Lung (tissue), 17 donors: ENCODE measurements at places on chromosomes 16 and 17.

DNA sequence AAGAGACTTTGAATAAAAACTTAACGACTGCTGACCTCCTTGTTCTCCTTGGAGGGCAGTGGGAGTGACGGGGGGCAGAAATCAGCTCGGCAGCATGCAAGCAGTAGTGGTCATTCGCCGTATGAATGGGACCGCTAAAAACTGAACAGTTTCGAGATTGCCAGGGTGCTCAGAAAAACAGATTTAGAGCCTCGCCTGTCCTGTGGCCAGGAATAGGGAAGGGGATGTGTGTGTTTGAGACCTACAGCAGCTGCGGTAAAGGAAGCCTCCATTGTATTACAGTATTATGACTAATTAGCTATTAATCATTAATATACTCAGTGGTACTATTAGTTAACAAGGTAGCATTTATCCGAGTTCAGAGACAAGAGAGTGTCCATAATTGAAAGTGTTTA is 670 bp upstream of the ZNF652 start:
- DNase-seq = no peak

- DNase-seq = no peak
Measured at GRCh38 chr16:72788269-72788809, 259.6 kb downstream of the ZFHX3 start.

GRCh38 chr17:38429476-38430100 is 1.3 kb downstream of the ARHGAP23 start:
- no peak for DNase-seq

DNA sequence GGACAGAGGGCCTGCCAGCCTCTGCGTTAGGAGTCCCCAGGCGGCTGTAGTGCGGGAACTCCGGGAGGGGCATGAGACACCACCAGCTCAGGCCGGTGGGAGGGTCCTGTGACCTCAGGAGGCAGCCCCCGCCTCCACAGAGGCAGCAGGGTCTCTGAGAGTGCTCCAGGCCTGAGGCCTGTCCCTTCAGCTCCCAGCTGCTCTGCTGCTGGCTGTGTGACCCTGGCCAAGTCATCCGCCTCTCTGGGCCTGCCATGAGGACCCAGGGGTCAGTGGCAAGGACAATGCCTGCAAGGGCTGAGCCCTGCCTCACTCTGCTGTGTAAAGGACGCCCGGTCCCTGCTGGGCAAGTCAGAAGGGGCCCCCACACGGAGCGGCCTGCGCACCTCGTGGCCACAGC is 27.1 kb upstream of the ZFPM1 start:
- no peak for DNase-seq

DNA sequence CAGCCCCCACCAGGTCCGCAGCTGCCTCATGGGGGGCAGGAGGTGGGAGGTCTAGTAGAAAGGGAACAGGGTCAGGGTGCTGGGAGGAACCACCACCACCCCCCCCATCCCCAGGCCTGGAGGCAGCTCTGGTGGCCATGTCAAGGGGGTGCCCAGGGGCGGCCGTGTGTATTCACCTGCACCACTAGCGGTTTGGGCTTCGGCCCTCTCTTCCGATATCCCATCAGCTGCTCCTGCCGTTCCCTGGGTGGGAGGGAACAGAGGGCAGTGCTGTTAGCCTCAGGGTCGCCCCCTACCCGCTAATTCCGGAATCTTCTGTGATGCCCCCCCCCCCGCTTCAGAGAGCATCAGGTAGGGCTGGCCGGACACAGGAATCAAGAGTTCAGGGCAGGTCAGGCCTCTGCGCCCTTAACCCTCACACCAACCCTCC is 3.8 kb downstream of the CBX4 start:
- no peak for DNase-seq

DNA sequence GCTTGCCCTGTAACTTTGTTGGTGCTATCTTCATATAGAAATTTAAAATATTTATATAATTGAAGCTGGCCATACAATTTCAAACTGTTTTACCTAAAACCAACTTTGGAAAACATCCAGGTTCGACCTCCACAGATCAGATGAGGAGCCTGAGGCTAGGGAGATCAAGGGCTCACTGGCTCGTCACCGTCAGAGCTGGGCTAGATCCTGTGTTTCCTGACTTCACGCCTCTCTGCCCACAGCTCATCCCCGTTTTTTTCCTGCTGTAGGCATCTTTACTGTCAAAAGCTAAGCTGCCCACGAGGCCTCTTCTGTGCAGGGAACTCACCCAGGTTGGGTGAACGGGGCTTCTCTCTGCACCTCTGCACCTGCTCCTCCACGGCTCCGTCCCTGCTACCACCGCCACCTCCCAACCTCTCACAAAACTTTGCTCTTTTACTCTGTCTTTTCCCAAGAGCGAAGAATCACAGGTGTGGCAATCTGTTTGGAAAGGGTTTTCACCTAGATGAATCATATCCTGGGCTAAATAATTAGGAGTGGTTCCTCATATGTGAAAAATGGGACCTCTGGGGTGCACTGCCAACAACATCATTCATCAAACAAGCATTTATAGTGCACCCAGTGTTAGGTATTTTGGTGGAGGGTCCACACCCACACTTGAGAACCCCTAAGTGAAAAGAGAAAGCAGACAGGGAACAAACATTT is 24.8 kb upstream of the KDM6B start:
- no peak for DNase-seq

GRCh38 chr17:81513372-81513752 is 763 bp upstream of the ACTG1 start:
- DNase-seq = peak; percentile 79

DNA sequence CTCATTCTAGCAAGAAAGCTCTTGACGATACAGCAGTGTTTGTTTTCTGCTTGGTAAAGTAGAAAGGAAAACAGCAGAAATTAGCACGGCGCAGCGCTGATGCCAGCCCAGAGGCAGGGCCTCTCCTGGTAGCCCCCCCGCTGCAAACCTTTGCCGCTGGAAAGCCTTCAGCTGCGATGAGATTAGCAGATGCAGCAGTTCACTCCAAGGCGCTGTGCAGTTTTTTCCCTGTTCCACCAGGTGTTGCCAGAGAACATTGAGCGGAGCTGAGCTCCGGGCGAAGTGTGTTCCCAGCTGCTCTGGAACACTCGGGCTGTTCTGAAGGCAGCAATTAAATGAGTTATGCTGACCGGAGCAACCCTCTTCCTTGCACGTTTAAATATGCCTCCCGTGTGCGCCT is 72.5 kb downstream of the RBFOX1 start:
- peak; percentile 37 for DNase-seq

DNA sequence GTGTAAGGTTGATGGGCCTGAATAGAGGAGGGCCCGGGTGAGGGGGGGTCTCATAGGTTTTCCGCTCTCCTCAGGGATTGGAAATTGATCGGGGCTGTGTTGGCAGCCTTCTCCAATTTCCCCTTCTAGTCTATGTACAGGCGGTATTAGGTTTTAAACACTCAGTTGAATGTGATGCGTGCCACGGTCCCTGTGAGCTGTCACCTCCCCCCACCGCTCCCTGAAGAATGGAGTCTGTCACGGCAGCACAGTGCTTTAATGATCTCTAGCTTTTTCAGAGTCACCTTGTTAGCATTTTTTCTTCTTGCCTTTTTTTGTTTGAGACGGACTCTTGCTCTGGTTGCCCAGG is 800 bp downstream of the COX4I1 start:
- DNase-seq = no peak

DNA sequence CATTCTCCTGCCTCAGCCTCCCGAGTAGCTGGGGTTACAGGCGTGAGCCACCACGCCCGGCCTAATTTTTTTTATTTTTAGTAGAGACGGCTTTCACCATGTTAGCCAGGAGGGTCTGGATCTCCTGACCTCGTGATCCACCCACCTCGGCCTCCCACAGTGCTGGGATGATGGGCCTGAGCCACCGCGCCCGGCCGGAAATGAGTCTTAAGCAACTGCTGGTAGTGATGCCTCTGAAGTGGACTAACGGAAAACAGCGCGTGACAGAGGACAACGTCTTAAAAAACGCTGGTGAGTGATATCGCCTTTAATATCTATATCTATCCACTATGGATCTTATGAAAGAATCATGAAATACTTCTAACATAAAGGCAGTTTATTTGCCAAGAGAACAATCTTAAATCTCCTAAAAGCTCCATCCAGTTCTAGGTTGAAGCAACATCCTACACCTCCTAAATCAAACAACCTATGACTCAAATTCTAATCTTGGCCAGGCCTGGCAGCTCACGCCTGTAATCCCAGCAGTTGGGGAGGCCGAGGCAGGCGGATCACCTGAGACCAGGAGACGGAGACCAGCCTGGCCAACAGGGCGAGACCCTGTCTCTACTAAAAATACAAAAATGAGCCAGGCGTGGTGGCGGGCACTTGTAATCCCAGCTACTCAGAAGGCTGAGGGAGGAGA is 69.8 kb downstream of the NXN start:
- DNase-seq = no peak

- no peak for DNase-seq
Measured at GRCh38 chr17:6168296-6168695, 98.1 kb downstream of the WSCD1 start.

GRCh38 chr17:39529455-39529854 is 68.2 kb downstream of the CDK12 start:
- no peak for DNase-seq

DNA sequence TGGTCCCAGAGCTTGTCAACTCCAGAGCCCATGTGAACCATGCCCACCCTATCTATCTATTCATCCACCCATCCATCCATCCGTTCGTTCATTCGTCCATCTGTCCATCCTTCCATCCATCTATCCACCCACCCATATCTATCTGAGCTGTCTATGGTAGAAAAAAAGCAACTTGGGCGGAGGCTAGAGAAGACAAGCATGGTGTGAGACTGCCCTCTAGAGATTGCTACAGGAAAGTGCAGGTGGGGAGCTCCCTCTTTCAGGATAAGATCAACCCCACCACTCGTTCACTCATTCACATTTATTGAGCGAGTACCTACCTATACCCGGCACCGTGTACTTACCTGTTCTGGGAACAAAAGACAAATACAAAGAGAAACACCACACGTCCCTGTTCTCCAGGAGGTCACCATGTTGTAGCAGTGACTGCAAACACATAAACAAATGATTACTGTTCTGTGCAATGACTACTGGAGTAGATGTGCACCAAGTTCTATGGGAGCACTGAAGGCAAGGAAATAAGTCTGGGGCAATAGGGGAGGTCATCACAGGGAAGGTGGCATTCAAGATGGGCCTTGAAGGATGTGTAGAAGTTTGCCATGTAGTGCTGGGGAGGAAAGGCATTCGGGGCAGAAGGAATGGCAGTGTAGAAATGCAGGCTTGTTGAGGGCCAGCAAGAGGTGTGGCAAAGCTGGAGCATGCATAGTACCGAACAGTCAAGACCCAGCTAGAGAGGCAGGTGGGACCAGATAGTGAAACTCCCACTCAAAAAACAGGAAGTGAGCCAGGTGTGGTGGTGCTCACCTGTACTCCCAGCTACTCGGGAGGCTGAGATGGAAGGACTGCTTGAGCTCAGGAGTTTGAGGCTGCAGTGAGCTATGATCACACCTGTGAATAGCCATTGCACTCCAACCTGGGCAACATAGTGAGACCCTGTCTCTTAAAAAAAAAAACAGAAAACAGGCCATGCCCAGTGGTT is 13.4 kb upstream of the ATP5MC1 start:
- DNase-seq = peak; percentile 51

GRCh38 chr17:43673516-43674323 is 12.0 kb upstream of the MEOX1 start:
- peak; percentile 77 for DNase-seq

- DNase-seq = peak; percentile 48
Measured at GRCh38 chr17:17186051-17186450, 20.1 kb downstream of the PLD6 start.

GRCh38 chr17:3009411-3009920 is 53.9 kb downstream of the OR1D5 start:
- DNase-seq = no peak

DNA sequence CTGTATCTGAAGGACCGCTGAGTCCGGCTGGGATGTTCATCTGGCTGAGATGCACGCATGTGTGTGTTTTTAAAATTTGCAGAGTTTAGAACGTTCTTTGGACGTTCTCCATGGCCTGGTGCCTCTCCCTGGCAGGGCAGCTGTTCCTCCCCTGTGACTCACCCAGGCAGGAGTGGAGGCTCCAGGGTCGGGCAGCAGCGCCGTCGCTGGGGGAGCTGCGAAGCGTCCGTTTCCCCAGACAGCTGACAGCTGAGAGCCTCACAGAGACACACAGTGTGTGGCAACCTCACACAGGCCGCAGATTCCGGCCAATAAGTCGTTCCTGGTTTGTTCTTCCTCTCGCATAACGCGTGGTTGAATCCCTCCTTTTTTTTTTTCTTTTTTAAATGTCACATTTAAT is 80.6 kb downstream of the OR1D5 start:
- DNase-seq = peak; percentile 91
